ENCODE measurements at places on chromosomes 3 and 15.

GRCh38 chr3:29281344-29282241 lies 722 bp downstream of the RBMS3 start:
- peak overlapping the region; percentile 65 for H3K27ac ChIP-seq
- H3K4me1 ChIP-seq: no peaks in the 10 kb centered on the region
- no peak for DNase-seq
- H3K4me3 ChIP-seq: peak overlapping the region; percentile 27
- H3K36me3 ChIP-seq: no peaks in the 10 kb centered on the region

DNA sequence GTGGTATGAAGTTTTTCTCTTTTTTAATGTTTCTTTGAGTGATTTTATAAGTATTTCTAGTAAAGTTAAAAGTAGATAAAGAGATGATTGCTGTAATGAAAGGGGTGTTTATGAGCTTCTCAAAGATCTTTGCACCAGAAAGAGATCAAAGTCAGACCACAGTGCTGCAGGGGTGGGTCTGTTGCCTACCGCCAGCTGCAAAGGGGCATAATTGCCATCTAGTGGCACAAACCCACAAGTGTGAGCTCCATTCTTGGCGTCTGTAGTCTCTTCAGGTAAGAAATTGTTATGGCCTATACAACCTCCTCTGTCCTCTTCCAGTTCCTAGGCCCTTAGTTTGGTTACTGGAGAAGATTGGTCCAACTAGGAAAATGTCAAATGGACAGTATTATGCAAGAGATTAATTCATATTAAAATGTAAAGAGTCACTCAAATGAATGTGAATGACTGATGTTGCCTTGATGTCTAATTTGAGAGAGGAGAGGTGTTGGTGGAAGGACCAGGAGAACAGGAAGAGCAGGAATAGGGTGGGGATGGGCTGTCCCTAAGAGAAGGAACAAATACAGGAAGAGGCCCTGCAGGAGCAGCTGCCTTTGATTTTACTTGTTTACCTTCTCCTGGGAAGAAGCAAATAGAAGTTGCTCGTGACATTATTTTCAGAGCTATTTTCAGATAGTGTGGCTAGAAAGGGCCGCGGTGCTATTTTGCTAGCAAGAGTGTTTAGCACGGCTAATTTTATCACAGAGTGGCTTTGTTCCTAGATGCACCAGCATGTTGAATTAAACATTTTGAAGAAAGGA lies 53.0 kb upstream of the GSK3B start:
- peak; percentile 83 for DNase-seq
- no peaks in the 10 kb centered on the region for H3K27me3 ChIP-seq
- H3K36me3 ChIP-seq: no peaks in the 10 kb centered on the region
- H3K27ac ChIP-seq: peak overlapping the region; percentile 55
- H3K4me1 ChIP-seq: peaks cover 6% of the 10 kb centered on the region

GRCh38 chr3:46955801-46956259 lies 20.7 kb downstream of the CCDC12 start:
- DNase-seq: no peak
- H3K27ac ChIP-seq: no peak overlapping the region
- peaks cover 17% of the 10 kb centered on the region for H3K4me1 ChIP-seq
- no peaks in the 10 kb centered on the region for H3K27me3 ChIP-seq
- H3K4me3 ChIP-seq: no peak overlapping the region
- no peaks in the 10 kb centered on the region for H3K36me3 ChIP-seq

DNA sequence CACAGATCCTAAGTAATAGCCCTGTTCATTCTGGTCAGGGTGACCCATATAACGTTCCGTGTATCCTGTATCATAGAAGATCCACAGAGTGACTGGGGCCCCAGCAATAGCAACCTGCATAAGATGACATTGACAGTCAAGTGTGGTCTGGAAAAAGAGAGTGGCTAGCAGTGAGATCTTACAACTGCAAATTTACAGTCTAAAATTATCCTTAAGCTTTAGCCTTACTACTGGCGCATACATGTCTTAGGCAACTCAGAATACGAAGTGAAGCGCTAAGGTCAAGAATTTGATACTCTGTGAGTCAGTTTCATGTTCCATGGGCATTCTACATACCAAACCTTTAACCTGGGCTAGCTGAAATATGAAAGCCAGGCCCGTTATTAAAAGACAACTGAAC lies 29.2 kb upstream of the IGDCC4 start:
- H3K36me3 ChIP-seq: peaks cover 19% of the 10 kb centered on the region
- H3K27ac ChIP-seq: no peak overlapping the region
- no peak for DNase-seq
